IMR-90 (cell line): ENCODE measurements at places on chromosomes 12 and 14. TPM values are rescaled to one million over a fixed set of nuclear protein-coding genes. Genes with fewer than 3 reads are reported as not detected.

The PLCZ1 gene
- not detected in 2 replicates for polyA plus RNA-seq

The GPR84 gene
- polyA plus RNA-seq: not detected in 2 replicates

The GPRC5D gene
- not detected in 2 replicates for polyA plus RNA-seq

The PFDN5 gene
- polyA plus RNA-seq: 1,210 and 1,338 TPM in 2 replicates

The KLHL33 gene
- polyA plus RNA-seq: 0.03 TPM in 2 replicates

- H3K27me3 ChIP-seq: peaks cover 6% of the 10 kb centered on the region; the same call in 1 of the 2 replicates
- no peaks in the 10 kb centered on the region for H3K36me3 ChIP-seq
- H3K4me1 ChIP-seq: 0 out of 2 replicates have a peak, but pooled peaks cover 2% of the 10 kb centered on the region
- DNase-seq: no peak
- no peak overlapping the region for H3K4me3 ChIP-seq
- no peak overlapping the region for H3K27ac ChIP-seq
These were observed 6.0 kb upstream of the FBXO34 start for GRCh38 chr14:55265197-55265596.

DNA sequence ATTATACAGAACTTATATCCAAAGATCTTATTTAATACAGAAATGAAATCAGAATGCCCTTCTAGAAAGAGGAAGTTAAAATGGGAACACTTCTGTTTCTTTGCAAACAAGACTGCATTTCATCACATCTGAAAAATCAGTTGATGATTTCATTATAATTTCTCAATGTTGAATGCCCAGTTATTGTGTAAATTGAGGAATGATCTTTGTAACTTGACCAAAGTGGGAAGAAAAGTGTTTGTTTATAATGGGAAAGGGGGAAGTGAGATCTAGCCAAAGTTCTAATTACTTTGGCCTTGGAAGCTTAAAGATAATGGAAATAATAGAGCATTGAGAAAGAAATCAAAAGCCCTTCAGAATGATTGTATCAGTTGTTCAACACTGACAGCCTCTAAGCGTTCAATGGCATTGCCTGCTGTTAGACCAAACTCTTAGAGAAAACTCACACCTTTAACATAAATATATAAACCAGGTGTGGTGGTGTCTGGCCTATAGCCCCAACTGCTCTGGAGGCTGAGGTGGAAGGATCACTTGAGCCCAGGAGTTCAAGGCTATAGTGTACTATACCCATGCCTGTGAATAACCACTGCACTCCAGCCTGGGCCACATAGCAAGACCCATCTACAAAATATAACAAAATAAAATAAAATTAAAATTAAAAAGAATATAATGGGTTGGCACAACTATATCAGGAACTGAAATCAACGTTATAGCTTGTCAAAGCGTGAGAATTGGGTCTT is 9.9 kb upstream of the LYZ start:
- H3K4me1 ChIP-seq: no peaks in the 10 kb centered on the region
- no peak overlapping the region for H3K4me3 ChIP-seq
- peaks cover 23% of the 10 kb centered on the region for H3K27me3 ChIP-seq
- H3K27ac ChIP-seq: no peak overlapping the region
- no peaks in the 10 kb centered on the region for H3K36me3 ChIP-seq
- no peak for DNase-seq

DNA sequence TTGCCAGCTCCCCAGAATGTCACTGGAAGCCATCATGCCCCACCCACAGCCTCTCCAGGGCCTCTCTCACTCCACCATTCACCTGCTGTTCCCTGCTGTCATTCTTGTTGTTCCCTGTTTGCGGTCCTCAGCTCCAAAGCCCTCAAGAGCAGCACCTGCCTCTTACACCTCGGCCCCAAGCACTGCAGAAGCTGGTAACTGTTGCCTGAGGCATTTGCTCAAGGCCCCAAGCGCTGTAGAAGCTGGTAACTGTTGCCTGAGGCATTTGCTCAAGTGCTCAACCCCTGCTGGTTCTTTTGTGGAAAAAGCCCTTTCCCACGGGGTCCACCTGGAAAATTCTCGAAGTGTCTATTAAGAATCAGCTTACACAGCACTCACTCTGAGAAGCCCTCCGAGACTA is 78.0 kb downstream of the ARL6IP4 start:
- no peaks in the 10 kb centered on the region for H3K36me3 ChIP-seq
- H3K27ac ChIP-seq: no peak overlapping the region
- H3K27me3 ChIP-seq: no peaks in the 10 kb centered on the region
- H3K4me1 ChIP-seq: peaks cover 26% of the 10 kb centered on the region

GRCh38 chr14:76599559-76600287 is 161.5 kb upstream of the VASH1 start:
- no peak overlapping the region for H3K4me3 ChIP-seq
- no peak overlapping the region for H3K27ac ChIP-seq
- no peaks in the 10 kb centered on the region for H3K4me1 ChIP-seq
- peaks cover 7% of the 10 kb centered on the region for H3K27me3 ChIP-seq

- no peaks in the 10 kb centered on the region for H3K27me3 ChIP-seq
- no peak for DNase-seq
- no peak overlapping the region for H3K4me3 ChIP-seq
- peaks cover 5% of the 10 kb centered on the region; the same call in 1 of the 2 replicates for H3K4me1 ChIP-seq
- no peak overlapping the region for H3K27ac ChIP-seq
These were observed 176.6 kb downstream of the TSPAN9 start for GRCh38 chr12:3253682-3254275.

DNA sequence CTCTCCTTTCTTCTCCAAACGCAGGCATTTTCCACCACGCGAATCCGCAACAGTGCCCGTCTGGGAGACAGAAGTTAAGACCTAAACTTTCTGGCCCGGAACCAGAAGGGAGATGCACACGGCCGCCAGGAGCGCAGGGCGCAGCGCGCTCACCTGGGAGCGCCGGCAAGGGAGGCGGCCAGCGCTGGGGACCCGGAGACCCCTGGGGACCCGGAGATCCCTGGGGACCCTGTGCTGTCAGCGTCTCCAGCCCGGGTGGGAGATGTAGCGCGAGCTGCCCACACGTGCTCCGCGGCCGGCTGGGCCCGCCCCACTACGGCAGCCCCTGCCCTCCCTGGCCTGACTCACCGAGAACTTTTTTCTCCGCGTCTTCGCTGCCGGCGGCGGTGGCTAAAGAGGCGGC is 620 bp downstream of the YBX3 start:
- H3K27ac ChIP-seq: peak overlapping the region; percentile 84
- peaks cover 3% of the 10 kb centered on the region for H3K4me1 ChIP-seq
- no peaks in the 10 kb centered on the region for H3K27me3 ChIP-seq
- peak overlapping the region; percentile 83 for H3K4me3 ChIP-seq
- H3K36me3 ChIP-seq: no peaks in the 10 kb centered on the region; the same call in 1 of the 2 replicates
- DNase-seq: peak; percentile 65

GRCh38 chr14:95915330-95915729 is 38.7 kb downstream of the TUNAR start:
- no peaks in the 10 kb centered on the region for H3K4me1 ChIP-seq
- H3K4me3 ChIP-seq: no peak overlapping the region
- peaks cover 2% of the 10 kb centered on the region; the same call in 1 of the 2 replicates for H3K27me3 ChIP-seq

DNA sequence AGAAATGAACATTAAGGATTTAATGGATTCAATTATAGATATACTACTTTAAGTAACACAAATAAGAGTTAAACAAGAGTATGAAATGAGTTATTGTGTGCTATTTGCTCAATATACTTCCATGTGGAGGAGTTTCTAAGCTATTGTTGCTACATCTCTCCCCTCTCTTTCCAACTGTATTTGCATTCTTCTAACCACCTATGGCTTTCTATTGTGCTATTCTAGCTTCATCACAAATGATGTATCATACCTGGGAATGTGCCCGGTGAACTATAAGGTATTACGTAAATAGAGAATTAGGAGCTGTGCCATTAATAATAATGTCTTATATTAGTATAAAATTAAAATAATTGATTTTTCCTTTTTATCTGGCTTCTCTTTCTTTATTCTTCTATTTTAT is 87.1 kb upstream of the PLEKHG7 start:
- no peaks in the 10 kb centered on the region for H3K36me3 ChIP-seq
- H3K27ac ChIP-seq: no peak overlapping the region

DNA sequence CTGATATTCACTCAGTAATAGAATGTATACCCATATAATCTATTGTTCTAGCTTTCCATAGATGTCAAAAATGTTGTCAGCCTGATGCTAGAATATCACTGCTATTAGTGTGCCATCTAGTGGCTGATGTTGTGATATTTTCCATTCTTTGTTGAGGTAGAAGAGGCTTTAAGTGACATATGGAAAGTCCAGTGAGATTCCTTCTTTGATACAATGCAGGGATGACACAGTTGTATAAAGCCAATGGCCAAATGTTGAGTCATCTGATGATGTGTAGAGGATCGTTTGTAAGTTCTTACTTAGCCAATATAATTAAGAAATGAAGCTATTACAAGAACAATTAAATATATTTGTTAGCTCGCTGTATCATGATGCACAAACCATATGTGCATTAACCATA is 58.1 kb upstream of the PCED1B start:
- H3K4me1 ChIP-seq: peaks cover 10% of the 10 kb centered on the region
- no peak overlapping the region for H3K27ac ChIP-seq
- H3K27me3 ChIP-seq: no peaks in the 10 kb centered on the region
- peak; percentile 95 for DNase-seq
- H3K4me3 ChIP-seq: no peak overlapping the region

- H3K4me1 ChIP-seq: no peaks in the 10 kb centered on the region
- H3K27ac ChIP-seq: no peak overlapping the region
- H3K4me3 ChIP-seq: no peak overlapping the region
- H3K36me3 ChIP-seq: no peaks in the 10 kb centered on the region
- DNase-seq: no peak
These were observed 23.1 kb downstream of the ASB2 start for GRCh38 chr14:93953263-93953662.

DNA sequence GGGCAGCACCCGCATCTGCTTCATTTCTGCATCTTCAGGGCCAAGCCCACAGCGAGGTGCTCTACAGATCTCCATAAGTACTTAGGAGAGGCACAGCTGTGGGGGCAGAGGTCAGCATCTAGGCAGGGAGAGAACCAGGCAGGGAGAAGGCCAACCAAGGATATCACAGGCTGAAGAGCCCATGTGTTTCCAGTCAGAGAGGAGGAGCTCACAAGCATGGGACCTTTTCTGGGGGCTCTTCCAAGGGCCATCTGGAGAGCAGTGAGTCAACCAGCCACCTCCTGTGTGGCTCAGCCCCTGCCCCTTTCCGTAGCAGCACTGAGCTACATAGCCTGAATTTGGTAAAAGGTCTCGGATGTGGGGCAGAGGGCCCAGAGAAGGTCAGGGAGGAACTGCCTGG is 78.5 kb downstream of the ARL6IP4 start:
- DNase-seq: peak; percentile 49
- H3K4me3 ChIP-seq: no peak overlapping the region
- peaks cover 27% of the 10 kb centered on the region for H3K4me1 ChIP-seq
- no peaks in the 10 kb centered on the region for H3K36me3 ChIP-seq

DNA sequence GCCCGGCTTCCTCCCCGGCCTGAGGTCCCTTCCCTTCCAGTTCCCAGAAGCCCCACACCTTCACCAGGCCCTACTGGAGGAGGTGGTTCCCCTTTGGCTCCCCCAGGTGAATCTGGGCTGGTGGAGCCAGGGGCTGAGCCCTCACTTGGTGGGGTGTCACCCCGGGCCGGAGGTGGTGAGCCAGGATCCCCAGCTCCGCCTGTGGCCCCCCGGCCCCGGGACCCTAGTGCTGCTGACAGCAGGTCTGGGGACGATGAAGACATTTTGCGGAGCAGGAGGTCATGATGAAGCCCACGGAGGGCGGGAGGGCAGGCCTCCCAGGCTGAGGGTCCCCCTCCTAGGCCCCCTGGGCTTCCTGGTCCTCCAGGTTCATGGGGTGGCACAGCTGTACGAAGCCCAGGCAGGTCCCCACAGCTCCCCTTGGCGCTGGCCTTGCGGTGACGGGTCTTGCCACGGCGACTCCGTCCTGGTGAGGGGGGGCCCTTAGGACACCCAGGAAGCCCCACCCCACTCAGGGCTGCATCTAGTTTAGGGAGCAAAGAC is 16.6 kb downstream of the MAP3K12 start:
- H3K4me1 ChIP-seq: peaks cover 12% of the 10 kb centered on the region
- H3K36me3 ChIP-seq: peaks cover 81% of the 10 kb centered on the region
- no peak overlapping the region for H3K27ac ChIP-seq
- H3K4me3 ChIP-seq: no peak overlapping the region
- H3K27me3 ChIP-seq: no peaks in the 10 kb centered on the region

GRCh38 chr12:64744422-64745258 is 14.6 kb downstream of the GNS start:
- DNase-seq: peak; percentile 39
- H3K4me1 ChIP-seq: peaks cover 4% of the 10 kb centered on the region; the same call in 1 of the 2 replicates
- H3K36me3 ChIP-seq: peaks cover 26% of the 10 kb centered on the region
- H3K27me3 ChIP-seq: no peaks in the 10 kb centered on the region
- H3K27ac ChIP-seq: no peak overlapping the region; the same call in 1 of the 2 replicates
